Fibroblast of lung (primary cell): ENCODE measurements at places on chromosomes 4 and X.

GRCh38 chr4:144399927-144400326 lies 246.0 kb upstream of the HHIP start:
- no peaks in the 10 kb centered on the region for H3K4me1 ChIP-seq
- H3K36me3 ChIP-seq: no peaks in the 10 kb centered on the region
- no peak overlapping the region for H3K4me3 ChIP-seq
- H3K27ac ChIP-seq: no peak overlapping the region

DNA sequence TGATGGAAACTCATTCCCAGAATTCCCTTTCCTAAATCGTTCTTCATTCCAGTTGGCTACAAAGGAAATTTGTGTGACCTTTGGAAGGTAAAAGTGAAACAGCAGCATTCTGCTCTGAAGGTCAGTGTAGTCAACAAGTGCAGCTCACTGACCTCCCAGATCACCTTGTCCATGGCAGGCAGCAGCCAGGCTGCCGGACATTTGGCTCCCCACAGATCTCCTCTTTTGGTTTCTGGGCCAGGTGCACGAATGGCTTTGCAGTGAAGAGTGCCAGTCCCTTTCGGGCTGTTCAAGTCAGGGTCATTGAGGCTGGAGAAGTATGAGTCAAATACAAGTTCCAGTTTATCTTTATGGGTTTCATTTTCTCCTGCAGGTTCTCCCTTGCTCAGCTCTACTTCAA lies 14.3 kb downstream of the GPRIN3 start:
- no peaks in the 10 kb centered on the region for H3K27me3 ChIP-seq
- H3K4me1 ChIP-seq: no peaks in the 10 kb centered on the region
- no peaks in the 10 kb centered on the region for H3K36me3 ChIP-seq
- no peak for DNase-seq

DNA sequence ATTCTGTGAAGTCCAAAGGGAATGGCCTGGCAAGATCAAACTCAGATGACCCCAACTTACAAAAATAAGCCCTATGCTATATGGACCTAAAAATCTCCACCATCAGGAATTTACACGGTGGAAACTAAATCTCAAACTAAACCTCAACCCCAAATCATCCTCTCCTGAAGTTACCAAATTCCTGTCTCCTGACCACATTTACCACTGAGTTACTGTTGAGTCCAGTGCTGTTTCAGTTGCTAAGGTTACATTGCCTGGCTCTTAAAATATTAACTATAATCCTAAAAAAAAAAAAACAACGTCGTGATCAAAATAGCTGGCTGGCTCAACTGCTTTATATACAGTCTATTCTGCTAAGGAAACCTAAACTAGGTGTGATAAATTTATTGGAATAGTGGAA lies 315.2 kb upstream of the SLIT2 start:
- DNase-seq: peak; percentile 93
- no peaks in the 10 kb centered on the region for H3K27me3 ChIP-seq
- H3K4me1 ChIP-seq: no peaks in the 10 kb centered on the region
- H3K4me3 ChIP-seq: no peak overlapping the region
- H3K36me3 ChIP-seq: no peaks in the 10 kb centered on the region
- H3K27ac ChIP-seq: no peak overlapping the region

- H3K4me3 ChIP-seq: no peak overlapping the region
- peak; percentile 91 for DNase-seq
- H3K27me3 ChIP-seq: no peaks in the 10 kb centered on the region
Measured at GRCh38 chr4:79652232-79652631, 244.2 kb upstream of the GK2 start.

DNA sequence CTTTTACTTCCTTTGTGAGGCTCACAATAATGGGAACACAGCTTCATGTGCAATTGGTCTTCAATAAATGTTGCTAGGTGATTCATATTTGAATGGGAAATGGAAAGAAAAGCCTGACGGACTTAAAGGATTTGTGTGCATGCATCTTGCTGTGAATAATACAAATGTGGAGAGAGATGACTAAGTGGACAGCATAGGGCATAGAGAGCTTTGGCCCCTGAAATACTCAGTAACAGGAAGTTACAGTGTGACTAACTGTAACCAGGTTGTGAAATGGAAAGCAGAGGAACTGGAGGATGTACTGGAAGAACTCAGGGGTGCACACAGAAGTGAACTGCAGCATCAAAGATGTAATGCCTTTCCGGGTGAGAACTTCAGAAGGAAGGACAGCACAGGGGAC lies 206.7 kb downstream of the MGST2 start:
- peak overlapping the region; percentile 45 for H3K27ac ChIP-seq
- peaks cover 2% of the 10 kb centered on the region for H3K4me1 ChIP-seq
- H3K4me3 ChIP-seq: no peak overlapping the region
- DNase-seq: peak; percentile 98
- H3K27me3 ChIP-seq: no peaks in the 10 kb centered on the region
- H3K36me3 ChIP-seq: no peaks in the 10 kb centered on the region

DNA sequence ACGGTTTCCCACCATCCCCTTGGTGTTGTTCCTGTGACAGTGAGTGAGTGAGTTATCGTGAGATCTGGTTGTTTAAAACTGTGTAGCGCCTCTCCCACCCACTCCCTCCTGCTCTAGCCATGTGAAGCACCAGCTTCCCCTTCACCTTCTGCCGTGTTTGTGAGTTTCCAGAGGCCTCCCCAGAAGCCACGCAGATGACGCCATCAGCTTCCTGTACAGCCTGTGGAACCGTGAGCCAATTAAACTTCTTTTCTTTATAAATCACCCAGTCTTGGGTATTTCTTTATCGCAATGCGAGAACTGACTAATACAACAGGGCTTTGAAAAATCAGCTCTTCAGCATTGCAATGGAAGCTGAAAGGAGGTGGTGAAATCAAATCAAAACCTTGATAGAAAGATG lies 50.0 kb downstream of the FGFBP1 start:
- H3K27me3 ChIP-seq: no peaks in the 10 kb centered on the region
- no peaks in the 10 kb centered on the region for H3K4me1 ChIP-seq
- H3K4me3 ChIP-seq: no peak overlapping the region
- H3K27ac ChIP-seq: no peak overlapping the region
- H3K36me3 ChIP-seq: no peaks in the 10 kb centered on the region

DNA sequence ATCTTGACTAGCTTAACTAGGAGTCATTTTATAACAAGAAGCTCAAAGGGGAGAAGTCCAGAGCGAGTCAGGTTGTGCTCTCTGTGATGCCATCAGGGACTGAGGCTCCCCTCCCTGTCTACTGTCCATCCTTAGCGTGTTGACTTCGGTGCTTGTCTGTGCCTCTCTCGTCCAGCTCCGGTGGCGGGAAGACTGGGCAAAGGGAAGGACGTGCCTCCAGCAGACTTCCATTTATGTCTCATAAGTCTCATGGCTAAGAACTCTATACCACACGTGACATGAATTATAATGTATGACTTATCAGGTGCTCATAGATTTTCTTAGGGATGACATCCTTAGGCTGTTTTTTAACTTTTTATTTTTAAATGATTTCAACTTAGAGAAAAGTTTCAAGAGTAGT lies 92.6 kb upstream of the TLR2 start:
- no peaks in the 10 kb centered on the region for H3K36me3 ChIP-seq
- no peak overlapping the region for H3K27ac ChIP-seq
- H3K27me3 ChIP-seq: no peaks in the 10 kb centered on the region
- H3K4me1 ChIP-seq: no peaks in the 10 kb centered on the region
- H3K4me3 ChIP-seq: no peak overlapping the region
- DNase-seq: no peak

DNA sequence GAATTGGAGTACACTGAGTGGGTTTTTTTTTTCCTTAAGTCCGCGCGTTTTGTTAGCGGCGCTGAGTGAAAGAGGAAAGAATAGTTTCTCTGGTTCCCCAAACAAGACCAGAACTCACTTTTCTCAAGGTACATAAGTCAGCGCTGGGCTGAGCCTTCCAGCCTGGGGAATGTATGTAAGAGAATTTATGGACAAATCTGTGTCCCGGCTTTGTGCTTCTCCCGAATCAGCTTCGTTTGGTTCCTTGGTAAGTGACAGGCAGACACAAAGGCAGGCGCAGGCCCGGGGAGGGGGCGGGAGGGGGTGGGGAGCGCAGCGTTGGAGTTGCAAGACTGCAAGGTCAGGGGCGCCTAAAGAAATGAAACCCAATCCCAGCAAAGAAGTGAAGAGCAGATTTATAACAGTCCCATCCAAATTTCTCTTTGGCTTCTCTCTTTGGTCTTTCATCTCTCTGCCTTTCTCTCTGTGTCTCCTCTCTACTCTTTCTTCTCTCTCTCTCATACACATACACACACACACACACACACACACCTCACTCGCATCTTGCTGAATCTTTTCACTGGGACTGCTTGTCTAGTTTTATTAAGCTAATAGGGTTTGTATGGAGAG lies 981 bp downstream of the TET2 start:
- DNase-seq: peak; percentile 69
- peak overlapping the region; percentile 97 for H3K4me3 ChIP-seq
- peak overlapping the region; percentile 85 for H3K27ac ChIP-seq
- no peaks in the 10 kb centered on the region for H3K27me3 ChIP-seq
- H3K36me3 ChIP-seq: no peaks in the 10 kb centered on the region

DNA sequence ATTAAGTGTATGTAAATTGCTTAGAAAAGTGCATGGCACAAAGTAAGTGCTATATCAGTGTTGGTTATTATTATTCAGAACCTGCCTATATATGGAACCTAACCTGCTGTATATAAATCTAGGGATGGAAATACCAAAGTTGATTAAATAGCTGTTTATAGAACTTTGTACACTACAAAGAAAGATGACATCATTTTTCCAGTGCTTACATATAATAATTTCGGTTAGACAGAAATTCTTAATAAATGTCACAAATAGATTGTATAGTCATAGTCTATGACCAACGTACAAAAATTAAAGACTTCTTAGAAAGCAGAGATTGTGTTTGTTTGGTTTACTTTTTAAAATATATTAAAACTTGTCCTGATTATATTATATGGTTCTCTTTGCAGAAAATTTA lies 4.4 kb downstream of the GYPB start:
- no peak for DNase-seq
- no peak overlapping the region for H3K4me3 ChIP-seq
- no peak overlapping the region for H3K27ac ChIP-seq
- H3K4me1 ChIP-seq: no peaks in the 10 kb centered on the region

DNA sequence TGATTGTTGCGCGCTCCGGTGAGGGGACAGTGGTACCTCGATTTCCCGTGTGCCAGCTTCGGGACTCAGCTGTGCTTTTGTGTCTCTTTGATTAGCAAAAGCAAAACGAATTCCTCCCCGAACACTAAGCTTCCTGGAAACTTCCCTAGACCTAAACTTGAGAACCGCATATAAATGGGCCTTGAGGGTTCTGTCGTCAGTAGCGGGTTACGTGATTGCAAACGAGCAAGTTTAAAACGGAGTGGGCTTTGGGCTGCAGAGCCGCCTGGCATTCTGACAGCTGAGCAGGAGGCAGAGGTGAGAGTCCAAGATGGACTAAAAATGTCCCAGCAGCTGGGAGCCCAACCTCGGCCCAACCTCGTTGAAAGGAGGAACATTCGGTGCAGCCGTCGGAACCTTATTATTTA lies 1.2 kb upstream of the TAPT1 start:
- DNase-seq: peak; percentile 45
- no peaks in the 10 kb centered on the region for H3K27me3 ChIP-seq
- no peaks in the 10 kb centered on the region for H3K36me3 ChIP-seq
- peaks cover 4% of the 10 kb centered on the region for H3K4me1 ChIP-seq

- H3K4me1 ChIP-seq: peaks cover 15% of the 10 kb centered on the region
- H3K36me3 ChIP-seq: no peaks in the 10 kb centered on the region
- H3K4me3 ChIP-seq: peak overlapping the region; percentile 9
- H3K27ac ChIP-seq: peak overlapping the region; percentile 91
- no peaks in the 10 kb centered on the region for H3K27me3 ChIP-seq
Measured at GRCh38 chr4:101356928-101357327, 9.6 kb upstream of the PPP3CA start.

DNA sequence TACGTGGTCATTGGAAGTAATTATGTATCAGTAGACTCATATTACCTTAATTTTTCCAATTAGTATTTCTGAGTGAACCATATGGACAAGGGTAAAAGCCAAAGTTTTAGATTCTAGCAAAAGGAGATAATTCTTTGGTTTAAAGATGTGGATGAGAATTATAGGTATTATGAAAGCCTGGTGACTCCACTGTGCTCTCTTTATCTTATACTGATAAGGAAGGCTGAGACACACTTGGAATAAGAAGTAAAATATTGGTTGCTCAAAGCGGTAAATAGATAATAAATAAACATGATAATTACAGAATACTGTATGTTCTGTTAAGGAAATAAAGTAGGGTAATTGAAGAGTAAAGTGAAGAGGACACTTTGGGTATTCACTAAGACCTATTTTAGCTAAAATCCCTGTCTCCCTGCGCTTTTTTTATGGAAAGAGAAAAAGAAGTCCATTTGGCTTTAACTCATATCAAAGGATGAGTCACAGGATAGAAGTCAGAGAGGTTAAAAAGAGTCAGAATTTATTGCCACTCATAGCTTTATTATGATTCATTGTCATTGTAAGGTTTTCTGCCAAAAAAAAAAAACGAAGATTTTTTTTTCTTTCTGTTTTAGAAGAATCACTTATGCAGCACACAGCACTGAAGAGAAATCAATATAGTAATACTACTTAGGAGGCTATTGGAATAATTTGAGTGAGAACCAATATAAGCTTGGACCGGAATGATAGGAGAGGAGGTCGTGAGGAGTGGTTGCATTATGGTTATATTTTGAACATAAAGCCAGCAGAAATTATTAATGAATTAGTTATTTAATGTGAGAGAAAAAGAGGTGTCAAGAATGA lies 2463.1 kb downstream of the ARAP2 start:
- H3K4me1 ChIP-seq: no peaks in the 10 kb centered on the region
- peak; percentile 63 for DNase-seq
- H3K36me3 ChIP-seq: no peaks in the 10 kb centered on the region
- H3K27ac ChIP-seq: no peak overlapping the region
- no peaks in the 10 kb centered on the region for H3K27me3 ChIP-seq

DNA sequence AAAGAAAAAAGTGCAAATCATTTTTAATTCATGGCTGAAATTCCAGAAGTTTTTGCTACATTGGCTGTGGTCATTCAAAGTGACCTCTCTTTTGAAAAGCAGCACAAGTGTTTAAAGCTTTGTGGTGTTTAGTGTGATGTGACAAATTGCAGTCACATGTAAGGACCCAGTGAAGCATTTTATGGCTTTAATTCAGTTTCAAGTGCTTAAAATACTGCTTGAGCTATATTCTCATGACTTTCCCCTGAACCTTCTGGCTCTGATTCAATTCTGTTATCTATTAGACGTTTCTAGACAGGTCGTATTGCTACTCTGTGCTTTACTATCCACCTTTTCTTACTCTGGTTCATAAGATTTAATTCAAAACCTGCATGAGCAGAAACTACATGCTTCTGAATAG lies 105.8 kb downstream of the FAT4 start:
- no peaks in the 10 kb centered on the region for H3K4me1 ChIP-seq
- no peaks in the 10 kb centered on the region for H3K27me3 ChIP-seq
- H3K36me3 ChIP-seq: no peaks in the 10 kb centered on the region
- no peak overlapping the region for H3K27ac ChIP-seq

DNA sequence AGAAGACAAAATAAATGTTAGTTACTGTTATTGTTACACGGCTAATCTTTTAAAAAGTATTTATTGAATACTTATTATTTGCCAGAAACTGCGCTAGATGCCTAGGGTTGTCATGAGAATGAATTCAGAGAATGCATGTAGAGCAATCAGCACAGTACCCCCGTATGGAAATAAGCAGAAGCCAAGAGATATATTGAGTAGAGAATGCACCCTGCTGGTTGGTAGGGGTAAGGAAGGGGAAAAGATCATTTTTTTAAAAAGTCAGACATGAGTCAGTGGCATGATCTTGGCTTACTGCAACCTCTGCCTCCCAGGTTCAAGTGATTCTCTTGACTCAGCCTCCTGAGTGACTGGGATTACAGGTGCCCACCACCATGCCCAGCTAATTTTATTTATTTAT lies 13.1 kb upstream of the DRP2 start:
- H3K27ac ChIP-seq: no peak overlapping the region
- peak; percentile 33 for DNase-seq
- no peaks in the 10 kb centered on the region for H3K27me3 ChIP-seq
- H3K36me3 ChIP-seq: no peaks in the 10 kb centered on the region
